ENCODE measurements at places on chromosomes 7 and 10.
A peak's percentile ranks its signal among the peaks of the same experiment; 100 is the strongest.

DNA sequence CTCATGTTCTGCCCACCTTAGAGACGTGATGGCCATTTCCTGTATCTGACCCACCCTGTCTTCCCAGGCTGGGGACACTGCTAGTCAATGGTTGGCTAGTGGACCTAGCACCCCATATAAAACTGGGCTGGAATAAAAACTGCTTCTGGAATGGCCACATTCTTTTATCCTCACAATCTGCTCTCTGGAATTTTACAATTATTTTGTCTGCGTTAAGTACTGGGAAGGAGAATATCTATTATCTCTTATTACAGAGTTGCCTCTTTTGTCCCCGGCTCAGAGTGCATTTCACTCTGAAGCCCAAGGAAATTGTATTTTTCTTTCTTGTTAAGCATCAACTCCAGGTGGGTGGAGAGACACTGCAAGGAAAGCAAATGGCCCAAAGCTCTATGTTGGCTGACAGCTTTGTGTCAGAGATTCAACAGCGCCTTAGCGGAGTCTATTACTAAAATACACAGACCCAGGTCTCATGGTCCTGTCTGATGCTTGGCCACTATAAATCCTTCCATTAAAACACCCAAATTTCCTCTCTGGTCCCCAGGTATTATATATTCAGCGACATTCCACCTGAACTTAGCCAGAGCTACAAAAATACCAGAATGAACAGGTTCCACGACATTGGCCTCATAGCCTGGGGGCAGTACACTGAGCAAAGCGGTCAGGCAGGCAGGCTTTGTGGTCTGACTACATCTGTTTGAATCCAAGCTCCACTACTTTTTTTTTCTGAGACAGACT lies 121.7 kb downstream of the PRPF18 start:
- no peak for DNase-seq

- DNase-seq: no peak
These were observed 97.8 kb downstream of the HIPK2 start for GRCh38 chr7:139679731-139680594.

- DNase-seq: no peak
These were observed 483.5 kb upstream of the POT1 start for GRCh38 chr7:125412890-125413665.

DNA sequence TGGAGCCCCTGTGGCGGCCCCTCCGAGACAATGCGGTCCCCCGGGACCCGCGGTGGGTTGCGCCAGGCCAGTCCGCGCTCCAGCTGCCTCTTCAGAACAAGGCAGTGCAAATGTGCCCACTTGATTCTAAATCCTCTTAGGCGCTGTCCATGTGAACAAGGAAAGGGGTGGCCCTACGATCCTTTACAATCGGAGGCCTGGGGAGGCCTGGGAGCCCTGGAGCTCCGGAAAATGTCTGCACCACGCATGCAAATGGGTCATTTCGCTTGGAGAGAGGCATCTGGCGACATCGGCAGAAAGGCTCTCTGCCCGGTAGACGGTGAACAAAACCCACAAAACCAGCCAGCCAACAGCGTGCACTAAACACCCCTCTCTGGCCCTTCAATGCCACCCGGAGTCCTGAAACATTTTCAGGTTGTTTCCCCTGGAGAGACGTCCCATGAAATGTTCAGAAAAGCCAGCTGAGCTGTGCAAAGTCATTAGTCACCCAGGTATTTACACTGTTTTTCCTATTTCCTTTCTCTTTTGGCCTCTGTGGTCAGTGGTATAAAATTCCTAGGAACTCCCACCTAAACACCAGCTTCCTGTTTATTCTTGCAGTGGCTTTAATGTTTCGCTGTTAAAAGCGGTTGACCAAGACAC lies 102.8 kb upstream of the ZNF438 start:
- DNase-seq: no peak

DNA sequence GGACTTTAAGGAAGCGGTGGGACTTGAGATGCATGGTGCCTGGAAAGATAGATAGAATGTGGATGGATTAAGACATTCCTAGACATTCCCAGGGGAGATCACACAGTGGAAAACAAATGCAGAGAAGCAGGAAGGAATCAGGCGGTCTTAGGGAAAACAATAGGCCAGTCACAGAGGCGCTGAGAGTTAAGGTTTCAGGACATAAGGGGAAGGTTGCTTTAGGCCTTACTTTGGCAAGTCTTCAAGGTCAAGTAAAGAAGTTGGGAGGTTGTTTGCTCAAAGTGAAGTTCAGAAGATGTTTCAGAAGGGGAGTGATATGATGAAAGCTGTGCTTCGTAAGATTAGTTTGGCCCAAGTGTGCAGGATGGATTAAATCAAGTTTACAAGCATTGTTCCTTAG lies 109.4 kb downstream of the SUGCT start:
- DNase-seq: no peak

- no peak for DNase-seq
These were observed 34.1 kb upstream of the RAB11FIP2 start for GRCh38 chr10:118080817-118081216.

GRCh38 chr7:24724451-24725190 lies 32.6 kb downstream of the GSDME start:
- no peak for DNase-seq

DNA sequence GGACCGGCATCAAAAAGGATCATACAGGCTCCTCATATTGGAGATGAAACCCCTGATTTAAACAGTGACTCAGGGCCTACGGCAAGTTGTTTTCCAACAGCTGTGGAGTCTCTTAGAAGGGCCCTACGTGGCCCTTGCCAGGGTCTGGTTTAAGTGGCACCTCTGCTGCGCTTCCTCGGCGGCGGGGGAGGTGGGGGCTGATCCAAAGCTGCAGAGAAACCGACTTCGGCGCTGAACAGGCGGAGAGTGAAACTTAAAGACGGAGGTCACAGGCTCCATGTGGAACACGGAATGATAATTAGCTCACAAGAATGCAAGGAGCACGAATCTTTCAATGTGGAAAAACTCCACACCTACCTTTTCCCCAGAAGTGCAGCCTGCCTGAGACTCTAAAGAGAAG lies 477.9 kb downstream of the TCERG1L start:
- no peak for DNase-seq

GRCh38 chr10:86085136-86085535 lies 281.5 kb downstream of the GRID1 start:
- no peak for DNase-seq

DNA sequence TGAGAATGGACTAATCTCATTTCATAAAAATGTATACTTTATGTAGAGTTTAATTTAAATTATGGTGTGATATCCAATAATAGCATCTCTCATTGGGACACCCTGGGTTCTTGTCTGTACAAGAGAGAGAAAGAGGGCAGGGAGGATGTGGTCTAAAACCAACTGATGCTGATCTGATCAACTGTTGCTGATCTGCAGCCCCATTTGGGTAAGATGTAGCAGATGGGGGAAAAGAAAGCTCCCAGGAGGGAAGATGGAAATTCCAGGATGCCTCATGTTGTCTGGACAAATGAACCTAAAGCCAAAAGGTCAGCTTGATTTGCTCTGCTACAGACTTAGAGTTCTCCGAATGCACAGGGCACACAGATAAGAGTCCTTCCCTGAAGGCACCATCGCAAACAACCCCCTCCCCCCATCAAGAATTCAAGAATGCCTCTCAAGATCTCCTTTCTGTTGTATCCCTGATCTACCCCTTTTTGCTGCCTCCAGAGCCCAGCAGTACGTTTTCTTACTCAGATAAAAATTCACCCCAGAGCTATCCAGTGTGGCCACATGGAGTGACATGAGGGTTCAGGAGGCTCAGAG lies 171.4 kb upstream of the INHBA start:
- no peak for DNase-seq

- DNase-seq: no peak
These were observed 3.2 kb downstream of the SFMBT2 start for GRCh38 chr10:7407368-7408290.

DNA sequence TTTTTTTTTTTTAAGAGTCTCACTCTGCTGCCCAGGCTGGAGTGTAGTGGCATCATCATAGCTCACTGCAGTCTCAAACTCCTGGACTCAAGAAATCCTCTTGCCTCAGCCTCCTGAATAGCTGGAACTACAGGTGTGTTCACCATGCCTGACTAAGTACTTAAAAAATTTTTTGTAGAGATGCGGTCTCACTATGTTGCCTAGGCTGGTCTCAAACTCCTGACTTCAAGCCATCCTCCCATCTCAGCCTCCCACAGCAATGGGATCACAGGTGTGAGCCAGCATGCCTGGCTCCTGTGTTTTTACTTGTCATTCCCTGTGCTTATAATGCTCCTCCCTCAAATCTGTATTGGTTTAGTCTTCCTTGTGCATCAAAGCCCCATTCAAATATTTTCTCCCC lies 46.7 kb downstream of the THNSL1 start:
- DNase-seq: no peak

- DNase-seq: no peak
These were observed 29.4 kb upstream of the GATAD1 start for GRCh38 chr7:92417913-92418312.

DNA sequence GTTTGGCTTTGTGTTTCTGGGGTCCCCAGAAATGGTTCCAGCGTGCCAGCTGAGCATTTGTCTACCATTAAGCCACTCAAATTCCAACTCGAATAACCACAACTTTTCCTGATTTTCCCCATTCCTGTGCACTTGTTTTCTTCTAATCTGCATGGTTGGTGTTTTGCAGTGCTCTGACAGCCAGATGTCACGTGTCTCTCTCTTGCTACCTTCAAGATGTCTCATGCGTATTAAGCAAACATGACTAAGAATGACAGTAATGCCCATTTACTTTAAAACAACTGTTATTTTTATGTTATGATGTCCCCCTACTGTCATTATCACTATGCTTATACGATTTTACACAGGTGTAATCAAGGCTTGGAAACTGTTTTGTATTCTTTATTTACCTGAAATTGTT lies 35.2 kb upstream of the MXI1 start:
- DNase-seq: peak; percentile 42

GRCh38 chr10:72740528-72740927 lies 48.6 kb downstream of the MCU start:
- DNase-seq: peak; percentile 13

GRCh38 chr10:29268011-29268410 lies 20.9 kb upstream of the LYZL1 start:
- no peak for DNase-seq

DNA sequence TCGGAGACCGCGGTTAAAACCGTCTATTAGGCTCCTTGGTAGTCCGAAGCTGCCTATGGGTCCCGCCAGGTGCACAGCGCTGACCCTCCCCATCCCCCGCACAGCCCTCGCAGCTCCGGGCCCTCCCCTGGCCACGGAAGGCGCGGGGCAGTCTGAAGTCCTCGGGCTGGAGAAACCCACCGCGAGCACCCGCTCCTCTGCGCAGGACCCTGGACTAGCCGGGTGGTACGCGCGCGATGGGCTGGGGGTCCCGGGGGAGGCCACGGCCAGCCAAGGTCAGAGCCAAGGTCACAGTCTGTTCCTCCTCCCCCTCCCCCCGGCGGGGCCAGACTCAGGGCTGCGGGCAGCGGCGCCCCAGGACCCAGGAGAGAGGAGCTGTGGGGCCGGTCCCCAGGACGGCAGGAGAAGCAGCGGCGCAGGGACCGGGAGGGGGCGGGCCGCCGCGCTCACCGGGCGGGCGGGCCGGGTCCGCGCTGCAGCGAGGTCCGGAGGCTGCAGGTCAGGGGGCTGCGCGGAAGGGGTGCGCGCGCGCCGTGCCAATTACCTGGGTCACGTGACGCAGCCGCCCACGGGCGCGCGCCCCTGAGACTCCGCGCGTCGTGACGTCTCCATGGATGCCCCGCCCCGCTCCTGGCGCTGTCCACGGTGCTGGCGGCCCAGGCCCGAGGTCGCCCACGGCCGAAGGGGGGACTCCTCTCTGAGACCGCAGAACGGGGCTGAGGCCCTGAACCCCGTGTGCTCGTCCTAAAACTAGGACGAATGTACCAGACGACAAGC lies at the start of gene OGDHL:
OGDHL (minus strand) TSS at position 535 of the 777 bp plus-strand sequence. CDS start 3,731 bp downstream, outside the sequence.
- DNase-seq: no peak

GRCh38 chr10:649798-650440 lies 39.5 kb downstream of the DIP2C start:
- no peak for DNase-seq

DNA sequence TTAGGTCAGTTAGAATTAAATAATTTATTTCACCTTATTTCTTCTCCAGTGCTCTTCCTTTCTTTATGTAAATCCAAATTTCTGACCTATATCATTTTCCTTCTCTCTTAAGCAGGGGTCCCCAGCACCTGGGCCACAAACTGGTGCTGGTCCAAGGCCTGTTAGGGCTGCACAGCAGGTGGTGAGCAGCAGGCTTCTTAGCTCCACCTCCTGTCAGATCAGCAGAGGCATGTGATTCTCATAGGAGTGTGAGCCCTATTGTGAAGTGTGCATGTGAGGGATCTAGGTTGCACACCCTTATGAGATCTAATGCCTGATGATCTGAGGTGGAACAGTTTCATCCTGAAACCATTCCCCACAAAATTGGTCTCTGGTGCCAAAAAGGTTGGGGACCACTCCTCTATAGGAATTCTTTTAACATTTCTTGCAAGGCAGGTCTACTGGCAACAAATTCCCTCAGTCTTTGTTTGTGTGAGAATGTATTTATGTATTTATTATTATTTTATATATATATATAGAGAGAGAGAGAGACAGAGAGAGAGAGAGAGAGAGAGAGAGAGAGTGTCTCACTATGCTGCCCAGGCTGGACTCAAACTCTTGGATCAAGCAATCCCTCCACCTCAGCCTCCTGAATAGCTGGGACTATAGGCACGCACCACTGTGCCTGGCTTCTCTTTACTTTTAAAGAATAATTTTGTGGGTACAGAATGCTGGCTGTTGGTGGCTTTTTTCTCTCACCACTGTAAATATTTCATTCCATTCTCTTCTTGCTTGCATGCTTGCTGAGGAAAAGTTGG lies 4.3 kb upstream of the ABCC2 start:
- DNase-seq: no peak

- no peak for DNase-seq
These were observed 115.8 kb downstream of the HTR7 start for GRCh38 chr10:90741926-90742565.

DNA sequence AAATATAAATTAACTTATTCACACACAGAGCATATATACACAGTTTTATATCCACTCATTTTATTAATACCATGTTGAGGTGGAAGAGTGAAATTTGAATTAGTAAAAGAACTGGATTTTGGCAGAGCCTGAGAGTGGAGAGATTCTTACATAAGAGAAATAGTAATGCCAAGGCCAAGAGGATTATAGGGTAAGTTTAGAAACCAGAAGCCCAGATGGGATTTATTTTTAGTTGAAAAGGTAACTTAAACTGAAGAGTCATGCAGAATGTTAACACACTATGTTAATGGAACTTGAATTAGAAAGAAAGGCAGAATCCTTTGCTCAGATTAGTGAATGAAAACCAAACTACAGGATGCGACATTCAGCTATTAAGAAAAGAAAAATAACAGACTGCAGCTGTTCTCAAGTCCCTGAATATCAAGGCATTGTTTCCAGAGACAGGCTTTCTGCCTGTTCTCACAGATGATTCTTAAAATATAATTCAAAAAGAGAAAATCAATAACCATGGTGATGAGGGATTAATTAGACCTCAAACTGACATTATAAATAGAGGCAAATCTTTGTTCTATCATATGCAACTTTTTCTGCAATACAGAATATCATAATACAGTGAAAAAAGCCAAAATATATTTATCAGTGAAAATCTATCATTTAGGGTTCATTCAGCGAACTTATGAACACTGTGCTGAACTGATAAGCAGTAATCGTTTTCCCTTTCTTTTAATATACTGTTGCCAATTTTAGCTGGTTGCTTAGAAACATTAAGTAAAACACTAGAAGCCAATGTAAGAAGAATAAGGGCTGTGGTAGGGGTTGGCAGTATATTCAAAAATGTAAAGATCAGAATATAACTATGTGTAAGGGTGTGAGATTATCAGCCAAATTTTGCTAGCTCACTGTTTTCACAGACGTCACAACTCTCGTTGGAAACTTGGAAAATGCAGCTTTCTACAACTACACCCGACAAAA lies 34.4 kb downstream of the HECTD2 start:
- DNase-seq: no peak
